Adipose tissue (tissue), 3 donors: ENCODE measurements at places on chromosomes 2 and 18. TPM values are rescaled to one million over a fixed set of nuclear protein-coding genes. Genes with fewer than 3 reads are reported as not detected.

The PDCL3 gene
- 23.6 TPM for polyA plus RNA-seq

The FIGN gene
- 1.7 TPM for polyA plus RNA-seq

The MAP3K20 gene
- 39.3 TPM for polyA plus RNA-seq

The MARCHF4 gene
- not detected for polyA plus RNA-seq

The POU3F3 gene
- polyA plus RNA-seq: not detected

The OTOS gene
- polyA plus RNA-seq: not detected

The RNU2-63P gene
- not detected for polyA plus RNA-seq

The EFR3B gene
- 1.1 TPM for polyA plus RNA-seq

The PARD3B gene
- polyA plus RNA-seq: 13.6 TPM

The SLC8A1 gene
- 0.79 TPM for polyA plus RNA-seq

The LBX2 gene
- 1.3 TPM for polyA plus RNA-seq

The IL1B gene
- polyA plus RNA-seq: 17.8 TPM

The OSR1 gene
- polyA plus RNA-seq: 24.6 TPM

The AQP12B gene
- 0.03 TPM for polyA plus RNA-seq

The UGT1A10 gene
- 0.59 TPM for polyA plus RNA-seq

The C2orf78 gene
- polyA plus RNA-seq: not detected

The SMPD4 gene
- 29.1 TPM for polyA plus RNA-seq
